DMS153 (cell line): ENCODE measurements at places on chromosomes 13 and 19.
A peak's percentile ranks its signal among the peaks of the same experiment; 100 is the strongest.

- no peak for DNase-seq
Measured at GRCh38 chr13:98390086-98390715, 186.7 kb downstream of the STK24 start.

GRCh38 chr13:37345869-37346268, 240.4 kb upstream of the CSNK1A1L start:
- no peak for DNase-seq

DNA sequence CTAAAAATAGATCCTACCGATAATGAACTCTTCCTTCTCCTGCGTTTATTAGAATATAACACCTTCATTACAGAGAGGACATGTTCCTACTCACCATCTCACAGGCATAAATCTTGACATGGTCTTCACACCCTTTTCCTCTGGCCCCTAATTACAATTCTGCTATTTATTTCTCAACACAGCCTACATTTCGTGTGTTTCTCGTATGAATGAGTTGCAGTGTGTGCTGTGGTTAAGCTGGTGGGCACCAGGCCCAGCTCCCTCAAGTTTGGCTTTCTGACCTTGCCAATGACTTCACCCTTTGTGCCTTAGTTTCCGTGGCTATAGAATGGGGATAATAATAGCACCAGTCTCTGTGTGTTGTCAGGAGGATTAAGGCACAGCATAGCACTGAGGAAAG, 12.3 kb upstream of the KATNAL1 start:
- no peak for DNase-seq

- DNase-seq: no peak
Measured at GRCh38 chr13:33040090-33040489, 23.9 kb downstream of the KL start.

DNA sequence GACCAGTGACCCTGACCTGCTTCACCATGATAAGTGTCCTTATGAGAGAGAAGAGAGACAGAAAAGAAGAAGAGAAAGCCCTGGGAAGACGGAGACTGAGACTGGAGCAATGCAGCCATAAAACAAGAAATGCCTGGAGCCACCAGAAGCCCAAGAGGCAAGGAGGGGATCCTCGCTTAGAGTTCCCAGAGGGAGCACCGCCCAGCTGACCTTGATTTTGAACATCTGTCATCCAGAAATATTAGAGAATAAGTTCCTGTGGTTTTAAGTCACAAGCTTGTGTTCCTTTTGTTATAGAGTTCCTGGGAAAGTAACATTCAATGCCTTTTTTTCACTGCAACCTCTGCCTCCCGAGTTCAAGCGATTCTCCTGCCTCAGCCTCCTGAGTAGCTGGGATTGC, 20.2 kb downstream of the CERS1 start:
- DNase-seq: no peak

- DNase-seq: no peak
Measured at GRCh38 chr13:21466527-21466926, 7.4 kb upstream of the ZDHHC20 start.

DNA sequence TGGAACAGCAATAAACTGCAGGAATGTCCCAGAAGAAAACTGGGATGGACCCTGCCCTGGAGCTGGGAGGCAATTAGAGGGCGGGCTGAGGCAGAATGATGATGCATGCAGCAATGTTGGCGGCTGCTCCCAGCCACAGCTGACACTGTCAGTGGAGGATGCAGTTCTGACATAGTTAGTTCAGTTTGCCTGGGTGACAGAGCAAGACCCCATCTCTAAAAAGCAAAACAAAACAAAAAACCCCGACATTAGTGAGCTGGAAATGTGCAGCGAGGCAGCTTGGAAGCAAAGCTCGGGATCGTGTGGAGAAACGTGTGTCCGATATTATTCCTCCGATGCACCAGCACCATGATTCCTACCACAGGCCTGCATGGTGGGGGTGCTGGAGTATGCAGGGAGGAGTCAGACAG, 110.1 kb upstream of the UQCRFS1 start:
- no peak for DNase-seq

- DNase-seq: no peak
Measured at GRCh38 chr13:25213715-25214114, 41.6 kb upstream of the AMER2 start.

DNA sequence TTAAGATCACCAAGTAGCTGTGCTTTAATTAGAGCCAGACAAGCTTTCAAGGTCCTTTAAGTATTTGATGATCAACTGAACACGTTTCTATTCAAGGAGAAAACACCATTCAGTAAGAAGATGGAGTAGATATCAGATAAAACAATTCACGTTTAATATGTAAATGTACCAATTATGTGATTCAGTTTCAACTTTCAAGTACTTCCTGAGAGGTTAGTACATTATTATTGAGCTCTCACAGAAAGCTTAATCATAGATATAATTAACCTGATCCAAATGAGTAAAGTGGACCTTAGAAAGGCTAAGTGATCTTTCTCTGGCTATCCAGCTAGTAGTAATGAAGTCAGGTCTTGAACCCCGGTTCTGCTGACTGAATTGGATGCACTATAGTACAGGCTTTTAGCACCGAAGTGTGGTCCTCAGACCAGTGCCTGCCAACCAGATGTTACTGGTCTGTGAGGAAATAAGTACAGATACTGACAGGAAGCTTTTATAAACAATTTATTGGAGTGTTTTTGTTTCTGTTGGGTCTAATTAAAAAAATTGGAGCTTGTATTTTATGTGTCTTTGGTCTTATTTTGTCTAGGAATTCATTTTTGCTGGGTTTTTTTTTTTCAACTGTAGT, 10.2 kb downstream of the CLN5 start:
- DNase-seq: no peak

GRCh38 chr19:55344444-55344843, 4.8 kb downstream of the KMT5C start:
- peak; percentile 3 for DNase-seq

DNA sequence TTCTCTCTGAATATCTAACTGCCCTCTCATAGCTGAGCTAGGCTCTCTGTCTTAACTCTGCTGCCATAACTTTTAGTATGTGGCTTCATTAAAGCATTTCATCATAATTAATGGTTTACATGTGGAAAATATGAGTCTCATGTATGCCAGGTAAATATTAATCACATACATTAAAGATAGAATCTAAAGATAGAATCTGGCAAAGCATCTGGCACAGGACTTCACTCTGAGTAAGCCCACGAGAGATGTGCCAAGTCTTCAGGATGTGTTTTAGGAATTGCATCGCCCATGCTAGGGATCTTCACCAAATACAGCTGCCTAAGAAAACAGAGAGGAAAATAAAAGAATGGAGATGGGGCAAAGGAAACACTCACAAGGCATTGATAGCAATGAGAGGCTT, 285.8 kb downstream of the DIAPH3 start:
- DNase-seq: no peak

DNA sequence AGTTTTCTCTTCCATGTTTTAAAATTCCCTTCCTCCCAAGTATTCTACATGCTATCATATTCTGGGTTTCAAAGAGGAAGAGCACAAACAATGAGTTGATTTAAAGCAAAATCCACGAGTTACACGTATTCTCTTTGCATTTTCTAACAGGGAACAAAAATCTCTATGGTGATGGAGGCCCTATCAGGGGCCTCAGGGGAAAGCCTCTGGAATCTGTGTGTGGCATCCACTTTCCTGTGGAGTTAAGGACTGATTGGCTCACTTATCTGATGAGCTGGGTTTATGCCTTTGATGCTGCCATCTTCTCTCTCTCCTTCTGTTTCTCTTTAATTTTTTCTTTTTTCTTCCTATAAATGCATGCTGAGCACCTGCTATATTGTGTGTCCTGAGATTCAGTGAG, 14.8 kb downstream of the OLFM4 start:
- DNase-seq: no peak

- no peak for DNase-seq
Measured at GRCh38 chr13:56861476-56861875, 279.2 kb upstream of the PRR20A start.

- DNase-seq: no peak
Measured at GRCh38 chr13:41691274-41691673, 233.9 kb downstream of the RGCC start.

DNA sequence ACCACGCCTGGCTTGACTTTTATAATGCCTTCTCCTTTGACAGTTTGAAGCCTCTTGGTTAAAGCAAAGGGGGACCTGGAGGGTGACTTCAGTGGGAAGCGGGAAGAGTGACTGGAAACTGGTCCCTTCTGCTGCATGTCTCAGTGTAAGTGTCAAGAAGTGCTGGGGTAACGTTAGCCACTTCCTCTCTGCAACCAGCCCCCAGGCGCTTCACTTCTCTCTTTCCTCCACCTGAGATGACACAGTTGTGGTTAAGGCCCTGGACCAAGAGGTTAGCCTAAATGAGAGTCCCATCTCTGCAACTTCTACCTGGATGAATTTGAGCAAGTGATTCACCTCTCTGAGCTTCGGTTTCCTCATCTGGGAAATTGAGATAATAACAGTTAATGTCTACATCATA, 16.3 kb downstream of the LEUTX start:
- no peak for DNase-seq

- no peak for DNase-seq
Measured at GRCh38 chr13:62309904-62310303, 894.3 kb upstream of the PCDH20 start.

DNA sequence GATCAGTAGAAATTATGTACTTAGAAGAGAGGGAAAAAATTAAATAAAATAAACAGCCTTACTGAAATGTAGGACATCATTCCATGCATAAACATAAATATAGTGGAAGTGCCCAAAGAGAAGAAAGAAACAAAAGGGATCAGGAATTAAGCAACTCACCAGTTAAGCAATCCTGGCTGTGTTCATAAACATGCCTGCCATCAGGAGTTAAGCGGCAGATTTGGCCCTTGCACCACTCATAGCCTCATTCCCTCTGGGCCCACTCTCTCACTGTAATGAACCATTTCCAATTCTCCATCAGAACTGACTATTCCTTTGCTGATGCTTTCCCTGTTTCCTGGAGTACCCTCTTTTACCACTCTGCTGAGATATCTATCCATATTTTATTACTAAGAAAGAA, 281.4 kb downstream of the LHFPL6 start:
- no peak for DNase-seq

DNA sequence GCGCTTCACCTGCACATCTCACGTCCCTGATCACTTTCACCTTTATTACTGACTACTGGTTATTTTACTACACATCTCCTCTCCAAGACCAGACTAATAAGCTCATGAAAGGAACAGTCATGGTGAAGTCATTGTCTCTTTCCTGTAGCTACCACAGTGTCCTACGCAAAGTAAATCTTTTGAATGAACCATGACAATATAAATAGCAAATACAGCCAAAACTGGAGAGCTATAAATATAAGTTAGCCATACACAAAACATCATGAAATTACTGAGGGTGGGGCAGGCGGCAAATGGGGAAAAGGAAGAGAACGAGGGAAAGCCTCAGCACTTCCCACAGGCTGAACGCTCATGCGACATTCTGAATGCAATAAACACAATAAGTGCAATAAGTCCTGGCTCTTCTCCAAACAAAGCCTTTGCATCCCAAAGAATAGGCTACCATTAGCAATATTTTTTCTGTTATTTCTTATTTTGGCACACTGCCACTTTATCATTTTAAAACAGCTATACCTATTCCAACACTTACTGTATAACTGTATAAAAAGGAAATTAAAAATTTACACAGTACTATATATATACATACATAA, 62.5 kb downstream of the TUBGCP3 start:
- DNase-seq: peak; percentile 16

DNA sequence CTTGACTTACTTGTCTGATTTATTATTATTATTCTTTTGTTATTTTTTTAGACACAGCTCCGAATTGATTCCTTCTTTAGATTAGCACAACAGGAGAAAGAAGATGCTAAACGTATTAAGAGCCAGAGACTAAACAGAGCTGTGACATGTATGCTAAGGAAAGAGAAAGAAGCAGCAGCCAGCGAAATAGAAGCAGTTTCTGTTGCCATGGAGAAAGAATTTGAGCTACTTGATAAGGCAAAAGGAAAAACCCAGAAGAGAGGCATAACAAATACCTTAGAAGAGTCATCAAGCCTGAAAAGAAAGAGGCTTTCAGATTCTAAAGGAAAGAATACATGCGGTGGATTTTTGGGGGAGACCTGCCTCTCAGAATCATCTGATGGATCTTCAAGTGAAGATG, 29.4 kb downstream of the ERCC5 start:
- DNase-seq: no peak

DNA sequence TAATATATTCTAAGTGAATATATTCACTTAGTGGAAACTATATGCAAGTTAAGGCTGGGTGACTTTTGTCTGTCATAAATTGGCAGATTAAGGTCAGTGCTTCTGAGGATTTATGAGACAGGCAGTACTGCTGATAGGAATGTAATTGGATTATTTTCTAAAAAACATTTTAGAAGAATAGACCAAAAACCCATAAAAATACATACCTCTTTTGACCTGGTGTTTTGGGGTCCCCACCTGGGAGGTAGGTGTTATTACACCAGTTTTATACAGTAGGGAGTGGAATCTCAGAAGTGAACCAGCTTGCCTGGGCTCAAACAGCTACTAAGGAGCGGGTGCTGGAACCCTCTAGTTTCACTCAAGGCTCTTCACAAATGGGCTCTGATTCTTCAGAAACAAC, 25.3 kb downstream of the COG3 start:
- no peak for DNase-seq

- peak; percentile 25 for DNase-seq
Measured at GRCh38 chr13:112722433-112723263, 32.8 kb downstream of the ATP11A start.

- no peak for DNase-seq
Measured at GRCh38 chr19:10701955-10702525, 801 bp downstream of the QTRT1 start.

DNA sequence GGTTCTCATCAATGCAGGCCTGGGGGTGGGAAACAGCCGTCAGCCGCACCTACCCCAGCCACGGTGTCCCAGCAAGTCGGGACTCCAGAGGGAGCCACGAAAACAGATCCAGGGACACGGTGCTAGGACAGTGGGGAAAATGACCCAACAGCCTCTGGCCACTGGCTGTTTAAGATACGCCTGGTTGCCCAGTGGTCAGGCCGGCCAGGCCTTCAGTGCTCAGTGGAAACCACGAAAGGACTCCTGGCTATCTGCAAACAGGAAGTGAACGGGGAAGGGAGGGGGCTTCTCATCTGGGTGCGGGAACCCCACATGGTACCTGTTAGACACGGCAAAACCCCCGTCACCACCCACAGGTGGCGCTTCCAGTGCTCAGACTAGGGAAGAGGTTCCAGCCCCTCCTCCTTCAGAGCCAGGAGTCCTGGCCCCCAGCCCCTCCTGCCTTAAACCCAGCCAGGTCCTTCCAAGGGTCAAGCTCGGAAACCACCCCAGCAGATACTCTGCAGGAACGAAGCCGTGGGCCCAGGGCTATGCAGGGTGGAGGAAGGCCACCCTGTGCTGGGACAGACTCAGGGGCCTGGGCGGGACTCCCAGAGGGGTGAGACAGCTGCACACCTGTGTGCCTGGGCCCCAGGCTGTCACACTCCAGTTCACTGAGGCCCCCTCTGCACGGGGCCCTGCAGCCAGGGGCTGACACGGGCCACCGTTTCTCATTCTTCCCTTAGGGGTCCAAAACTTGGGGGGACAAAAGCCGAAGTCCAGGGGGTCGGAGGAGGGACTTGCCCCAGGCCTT, 4.5 kb downstream of the PPP1R12C start:
- DNase-seq: no peak

DNA sequence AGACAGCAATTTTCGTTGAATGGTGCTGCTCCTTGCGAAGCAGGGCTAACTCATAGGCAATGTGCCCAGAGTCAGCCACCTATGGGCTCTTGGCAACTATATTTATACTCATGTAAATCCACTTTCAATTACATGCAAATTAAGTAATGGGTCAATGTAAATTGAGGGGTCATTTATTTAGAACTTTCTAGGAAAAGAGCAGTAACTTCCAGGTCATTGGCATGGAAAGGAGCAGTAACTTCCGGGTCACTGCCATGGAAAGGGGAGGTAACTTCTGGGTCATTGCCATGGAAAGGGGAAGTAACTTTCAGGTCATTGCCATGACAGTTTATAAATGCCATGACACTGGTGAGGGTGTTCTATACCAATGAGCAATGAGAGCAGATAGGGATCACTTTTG, 11.6 kb downstream of the KLK4 start:
- no peak for DNase-seq
